ENCODE measurements at places on chromosomes 3 and 15.

DNA sequence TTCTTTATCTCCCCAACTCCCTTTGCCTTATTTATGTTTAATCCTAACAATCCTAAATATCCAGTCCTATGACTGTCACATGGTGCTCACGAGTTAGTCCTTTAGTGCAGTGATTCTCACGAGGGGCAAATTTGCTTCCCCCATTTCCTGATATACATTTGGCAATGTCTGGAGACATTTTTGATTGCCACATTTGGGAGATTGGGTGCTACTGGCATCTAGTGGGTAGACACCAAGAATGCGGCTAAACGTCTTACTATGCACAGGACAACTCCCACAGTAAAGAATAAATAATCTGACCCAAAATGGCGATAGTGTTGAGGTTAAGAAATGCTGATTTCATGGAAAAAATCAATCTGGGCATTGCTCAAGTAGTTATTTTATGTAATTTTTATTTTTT lies 466.5 kb downstream of the ROBO2 start:
- DNase-seq = no peak

- DNase-seq = no peak
Observed at GRCh38 chr3:185714085-185714484, 110.8 kb downstream of the IGF2BP2 start.

DNA sequence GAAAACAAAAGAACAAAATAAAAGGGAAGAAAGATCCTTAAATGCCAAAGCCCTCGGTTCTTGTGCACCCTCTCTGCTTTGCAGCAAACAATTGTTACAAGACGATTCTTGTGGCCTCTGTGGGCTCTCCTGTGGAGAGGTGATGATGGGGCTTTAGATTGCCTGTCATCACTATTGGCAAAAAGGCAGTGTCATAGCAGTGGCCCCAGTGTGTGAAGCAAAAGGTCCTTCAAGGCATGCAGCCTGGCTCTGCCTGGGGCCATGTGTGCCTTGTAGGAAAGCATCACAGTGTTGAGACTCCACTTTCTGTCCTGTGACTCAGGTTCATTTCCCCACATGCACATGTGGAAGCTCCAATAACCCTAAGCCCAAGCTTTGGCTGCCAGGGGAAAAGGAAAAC lies 43.7 kb downstream of the POC1A start:
- DNase-seq = no peak

DNA sequence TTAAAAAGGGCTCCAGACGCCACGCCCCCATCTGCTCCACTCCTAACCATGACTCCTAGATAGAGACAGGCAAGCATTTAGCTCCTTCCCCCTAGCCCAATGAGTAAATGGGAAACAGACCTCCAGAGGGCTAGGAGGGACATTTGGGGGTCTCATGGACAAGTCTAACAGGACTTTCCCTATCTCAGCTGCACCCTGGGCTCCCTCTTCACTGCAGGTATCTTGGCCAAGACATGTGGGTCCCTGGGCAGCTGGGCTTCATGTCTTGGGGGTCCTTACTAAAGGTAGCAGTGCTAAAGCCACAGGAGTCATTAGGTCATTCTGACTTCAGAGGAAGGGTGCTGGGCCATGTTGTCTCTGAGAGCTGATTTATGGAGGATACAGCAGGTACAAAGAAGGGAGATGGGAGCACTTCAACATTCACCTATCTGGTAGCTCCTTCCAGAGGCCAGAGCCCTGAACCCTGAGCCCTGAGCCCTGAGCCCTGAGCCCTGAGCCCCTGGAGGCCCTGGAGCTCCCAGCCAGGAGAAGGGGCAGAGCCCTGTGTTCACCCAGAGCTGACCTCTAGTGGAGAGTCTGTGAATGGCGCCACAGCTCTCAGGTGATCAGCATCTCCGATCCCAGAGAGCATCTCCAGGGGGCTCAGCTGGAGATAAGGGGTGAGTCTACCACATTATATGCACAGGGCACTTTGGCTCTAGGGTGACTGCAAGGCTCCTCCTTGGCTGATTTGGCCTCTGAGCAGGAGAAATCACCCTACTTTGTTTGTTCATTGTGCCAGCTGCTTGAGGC lies 40.1 kb upstream of the EPHB1 start:
- DNase-seq = no peak

GRCh38 chr15:62275831-62276230 lies 110.7 kb upstream of the C2CD4B start:
- no peak for DNase-seq
